ENCODE measurements at places on chromosomes 1 and 21.

DNA sequence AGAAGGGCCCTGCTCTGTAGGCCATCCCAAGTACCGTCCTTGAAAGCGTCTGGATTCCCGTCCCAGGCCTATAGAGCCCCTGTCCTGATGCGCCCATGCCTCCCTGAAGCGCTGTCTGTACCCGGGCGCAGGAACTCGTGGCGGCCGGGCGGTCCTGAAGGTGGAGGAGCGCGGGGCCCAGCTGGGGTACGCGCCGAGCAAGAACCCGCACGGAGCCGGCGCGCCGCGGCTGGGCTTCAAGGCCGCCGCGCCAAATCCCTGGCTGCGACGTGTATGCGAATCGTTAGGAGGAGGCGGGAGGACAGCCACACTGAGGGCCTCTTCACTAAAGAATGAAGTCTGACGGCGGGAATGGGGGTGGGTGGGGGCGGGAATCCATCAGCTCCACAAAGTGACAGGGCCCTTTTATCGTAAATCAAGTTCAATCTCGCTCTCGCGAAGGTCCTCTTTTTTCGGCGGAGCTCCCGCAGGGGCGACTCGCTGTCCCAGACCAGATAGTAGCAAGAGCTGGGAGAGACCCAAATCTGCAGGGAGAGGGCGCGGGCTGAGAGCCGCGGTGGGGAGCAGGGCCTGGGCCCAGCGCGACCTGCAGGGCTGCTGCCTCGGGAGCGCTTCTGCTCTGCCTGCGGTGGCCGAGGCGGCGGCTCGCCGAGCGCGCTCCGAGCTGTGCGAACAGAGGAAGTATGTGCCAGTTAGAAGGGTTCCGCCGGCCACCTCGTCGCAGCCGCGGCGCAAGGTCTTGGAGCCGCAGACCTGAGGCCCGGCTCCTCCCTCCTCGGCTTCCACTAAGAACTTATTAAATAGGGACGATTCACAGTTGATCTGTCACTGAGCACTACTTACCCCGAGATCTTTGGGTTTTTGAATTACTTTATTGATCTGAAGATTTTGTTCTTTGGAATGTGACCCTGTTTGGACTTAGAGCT lies 10.4 kb downstream of the BARHL2 start:
- no peak for DNase-seq

DNA sequence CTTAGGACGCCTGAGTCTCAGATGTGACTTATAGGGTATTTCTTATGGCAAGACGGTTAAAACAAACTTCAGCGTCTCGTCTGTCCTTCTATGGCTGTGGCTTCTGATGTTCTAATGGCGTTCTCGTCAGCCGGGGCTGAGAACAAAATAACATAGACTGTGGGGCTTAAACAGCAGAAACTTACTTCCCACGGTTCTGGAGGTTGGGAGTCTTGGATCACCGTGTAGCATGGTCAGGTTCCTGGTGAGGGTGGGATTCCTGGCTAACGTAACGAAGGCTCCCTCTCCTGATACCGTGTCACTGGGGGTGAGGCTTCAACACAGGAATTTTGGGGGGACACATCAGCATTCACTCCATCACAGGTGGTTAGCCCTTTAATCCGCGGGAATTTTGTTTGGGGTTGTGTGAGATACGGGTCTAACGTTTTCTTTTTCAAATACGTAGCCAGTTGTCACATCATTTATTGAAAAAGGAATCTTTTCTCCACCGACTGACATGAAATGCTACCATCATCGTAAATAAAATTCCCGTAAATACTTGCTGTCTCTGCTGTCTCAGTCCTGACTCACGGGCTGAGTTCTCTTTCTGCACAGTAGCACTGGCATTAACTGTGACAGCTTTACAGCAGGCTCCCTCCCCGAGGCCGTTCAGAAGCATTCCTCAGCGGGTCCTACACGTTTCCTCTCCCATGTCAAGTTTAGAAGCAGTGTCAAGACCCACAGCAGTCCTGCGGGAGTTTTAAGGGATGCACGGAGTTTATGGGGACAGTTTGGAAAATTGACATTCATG lies 8.1 kb upstream of the POFUT2 start:
- DNase-seq: no peak

DNA sequence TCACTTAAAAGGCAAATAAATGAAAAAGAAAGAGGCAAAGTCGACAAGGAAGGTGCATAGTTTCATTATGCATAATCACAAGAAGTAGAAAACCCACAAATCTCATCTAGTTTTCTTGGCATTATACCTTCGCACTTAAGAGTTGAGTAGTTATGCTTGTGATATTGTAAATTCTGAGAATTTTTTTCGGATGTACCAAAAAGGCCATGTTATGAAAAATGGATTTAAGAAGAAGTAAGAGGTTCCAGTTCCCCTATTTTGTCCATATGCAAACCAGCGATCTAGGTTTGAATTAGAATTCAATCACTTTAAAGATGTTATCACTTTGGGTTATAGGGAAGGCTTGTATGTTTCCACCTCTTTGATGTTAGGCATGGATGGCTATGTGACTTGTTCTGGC lies 7.9 kb upstream of the ERICH3 start:
- DNase-seq: no peak

- no peak for DNase-seq
Measured at GRCh38 chr1:214476986-214477870, 74.2 kb downstream of the PTPN14 start.

DNA sequence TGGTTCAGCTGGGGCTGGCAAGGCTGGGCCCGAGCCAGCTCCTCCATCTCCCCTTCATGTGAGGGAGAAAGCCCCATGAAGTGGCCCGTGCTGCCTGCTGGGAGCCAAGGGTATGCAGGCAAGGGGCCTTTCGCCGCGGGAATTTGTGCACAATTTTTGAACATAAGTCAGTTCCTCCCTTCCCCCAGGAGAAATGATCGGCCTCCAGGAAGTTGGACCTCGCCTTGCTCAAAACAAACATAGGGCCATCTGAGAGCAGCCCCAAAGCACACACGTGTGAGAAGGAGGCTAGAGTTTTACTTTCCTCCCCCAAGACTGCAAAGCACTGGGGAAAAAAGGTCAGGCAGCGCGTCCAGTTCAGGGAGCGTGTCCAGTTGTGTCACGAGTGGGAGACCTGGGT lies 64.7 kb downstream of the PRDM16 start:
- DNase-seq: no peak

GRCh38 chr21:39136711-39137110 lies 46.5 kb downstream of the PSMG1 start:
- no peak for DNase-seq

- no peak for DNase-seq
Measured at GRCh38 chr1:43267291-43267805, 2.4 kb upstream of the TMEM125 start.

DNA sequence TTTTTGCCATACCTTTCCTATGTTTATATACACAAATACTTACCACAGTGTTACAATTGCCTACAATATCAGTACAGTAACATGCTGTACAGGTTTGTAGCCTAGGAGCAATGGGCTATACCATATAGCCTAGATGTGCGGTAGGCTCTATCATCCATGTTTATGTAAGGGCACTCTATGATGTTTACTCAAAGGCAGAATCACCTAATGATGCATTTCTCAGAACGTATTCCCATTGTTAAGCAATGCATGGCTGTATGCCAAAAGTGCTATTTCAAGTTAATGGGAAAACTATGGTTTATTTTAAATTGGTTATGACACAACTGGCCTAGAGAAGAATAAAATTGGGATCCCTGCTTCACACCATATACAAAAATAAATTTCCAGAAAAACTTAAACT lies 36.9 kb upstream of the DISP1 start:
- no peak for DNase-seq

GRCh38 chr21:24093032-24093431 lies 1514.2 kb downstream of the MRPL39 start:
- DNase-seq: no peak

Measured in stimulated activated CD4-positive, alpha-beta T cell treated with anti-CD3 and anti-CD28 coated beads, Interleukin-4, amount 100 ng/mL, for 1 hour (primary cell).